ENCODE measurements at places on chromosomes 12 and 14.

GRCh38 chr14:52878469-52878868 is 72.4 kb downstream of the FERMT2 start:
- DNase-seq: no peak

GRCh38 chr12:112185093-112185923 is 59.9 kb downstream of the TRAFD1 start:
- no peak for DNase-seq

DNA sequence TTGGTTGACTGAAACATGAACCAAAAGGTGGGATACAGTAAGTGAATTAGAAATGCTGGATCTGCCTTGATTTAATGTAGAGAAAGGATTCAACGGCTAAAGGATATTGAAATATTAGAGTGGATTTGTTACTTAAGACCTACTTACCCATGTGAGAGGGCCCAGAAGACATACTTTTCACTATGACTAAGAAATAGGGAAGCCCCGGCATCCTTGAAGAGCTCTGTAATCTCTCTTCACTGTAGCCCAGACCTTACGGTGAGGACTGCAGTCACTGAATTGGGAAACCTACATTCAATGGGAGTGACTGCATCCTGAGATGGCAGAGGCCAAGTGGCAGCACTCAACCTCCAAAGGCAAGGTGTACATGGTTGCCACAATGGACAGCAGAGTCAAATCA is 52.5 kb downstream of the KANSL2 start:
- DNase-seq: no peak

DNA sequence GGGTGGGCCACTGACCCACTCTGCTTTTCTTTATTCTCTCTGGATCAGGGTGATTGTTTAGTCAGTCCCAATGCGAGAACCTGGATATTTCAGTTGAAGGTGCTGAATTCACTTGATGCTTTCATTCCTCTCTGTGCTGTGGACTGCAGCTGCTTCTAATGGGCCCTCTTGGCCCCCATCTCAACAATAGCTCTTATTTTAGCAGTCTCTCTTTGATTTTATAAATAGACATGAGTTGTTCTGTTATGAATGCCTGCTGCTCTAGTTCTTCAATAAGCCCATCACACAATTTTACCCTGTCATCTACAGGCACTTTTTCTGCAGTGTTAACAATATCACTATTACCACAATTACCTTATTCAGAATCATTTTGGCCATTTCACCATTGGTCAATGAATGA is 54.1 kb upstream of the YARS2 start:
- no peak for DNase-seq

DNA sequence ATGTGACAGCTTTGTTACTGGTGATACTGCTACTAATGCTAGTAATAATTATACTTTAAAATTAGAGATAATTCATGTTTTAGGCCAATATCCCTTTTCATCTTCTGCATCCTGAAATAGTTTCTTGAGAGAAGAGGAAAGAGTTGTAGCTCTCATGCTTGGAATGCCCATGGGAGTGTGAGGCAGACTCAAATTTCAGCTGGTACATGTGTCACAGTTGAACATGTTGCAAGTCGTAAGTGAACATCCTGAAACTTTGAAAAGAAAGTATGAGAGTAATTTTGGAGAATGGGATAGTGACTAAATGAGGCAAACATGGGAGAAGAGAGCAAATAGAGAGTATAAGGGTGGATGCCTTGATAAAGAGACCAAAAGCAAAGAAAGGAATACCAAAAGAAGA is 168.0 kb downstream of the TMTC3 start:
- DNase-seq: peak; percentile 19

- no peak for DNase-seq
Measured at GRCh38 chr14:30257946-30258661, 300.9 kb upstream of the G2E3 start.

Measured in kidney capillary endothelial cell (primary cell).